ENCODE measurements at places on chromosomes 11 and 22. TPM values are rescaled to one million over a fixed set of nuclear protein-coding genes. Genes with fewer than 3 reads are reported as not detected.

LMO2 gene
- 0.69 TPM for total RNA-seq

YPEL1 gene
- 0.46 TPM for total RNA-seq

SLC36A4 gene
- total RNA-seq = 16.5 TPM

DERL3 gene
- 0.71 TPM for total RNA-seq

USP2 gene
- total RNA-seq = 0.77 TPM

Data from A549 treated with Hydrocortisone at 1 μM for 4 hours (cell line).